Karpas-422 (cell line): ENCODE measurements at places on chromosomes 2 and 18. TPM values are rescaled to one million over a fixed set of nuclear protein-coding genes. Genes with fewer than 3 reads are reported as not detected.

SLC9A4 gene
- total RNA-seq = not detected in 2 replicates

SNRNP27 gene
- total RNA-seq = 80.0 and 87.6 TPM in 2 replicates

DNA sequence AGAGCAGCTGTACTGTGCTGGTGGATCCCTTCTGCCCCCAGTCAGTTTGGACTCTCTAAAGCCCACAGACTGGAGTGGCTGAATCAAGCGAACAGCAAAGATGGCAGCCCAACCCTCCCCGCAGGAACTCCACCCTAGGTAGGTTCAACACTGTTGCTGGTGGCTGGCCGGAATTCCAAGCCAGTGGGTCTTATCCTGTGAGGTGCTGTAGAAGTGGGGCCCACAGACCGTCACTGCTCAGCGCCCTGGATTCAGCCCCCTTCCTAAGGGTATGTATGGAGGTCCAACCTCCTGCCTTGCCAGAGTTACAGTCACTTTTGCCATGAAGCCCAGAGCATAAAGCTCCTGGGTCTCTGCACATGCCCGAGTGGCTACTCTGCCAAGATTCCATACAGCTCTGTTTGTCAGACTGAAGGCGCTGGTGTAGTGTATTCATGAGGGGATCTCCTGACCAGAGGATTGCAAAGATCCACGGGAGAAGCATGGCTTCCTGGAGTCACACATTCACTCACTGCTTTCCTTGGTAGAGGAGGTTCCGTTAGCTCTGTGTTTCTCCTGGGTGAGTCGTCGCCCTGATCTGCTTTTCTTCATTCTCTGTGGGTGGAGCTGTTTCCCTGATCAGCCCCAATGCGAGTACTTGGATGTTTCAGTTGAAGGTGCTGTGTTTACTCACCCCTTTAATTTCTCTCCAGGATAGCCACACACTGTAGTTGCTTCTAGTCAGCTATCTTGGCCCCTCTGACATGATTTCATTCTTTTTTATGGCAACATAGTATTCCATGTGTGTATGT, 293.6 kb upstream of the THUMPD2 start:
- no peak for DNase-seq

DNA sequence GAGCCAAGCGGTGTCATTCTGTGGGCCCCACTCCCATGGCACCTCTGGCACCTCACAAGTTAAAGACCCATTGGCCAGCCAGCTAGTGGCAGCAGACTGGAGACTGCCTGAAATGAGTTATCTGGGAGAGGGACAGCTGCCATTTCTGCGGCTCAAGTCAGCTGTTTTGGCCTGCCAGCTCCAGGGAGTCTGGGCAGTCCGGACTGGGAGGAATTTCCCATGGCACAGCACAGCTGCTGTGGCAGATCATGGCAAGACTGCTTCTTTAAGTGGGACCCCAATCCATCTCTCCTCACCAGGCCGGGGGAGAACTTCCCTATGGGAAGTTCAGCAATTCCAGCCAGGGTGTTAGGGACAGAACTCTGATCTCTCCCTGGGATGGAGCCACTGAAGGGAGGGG, 2187.6 kb upstream of the CELF4 start:
- no peak for DNase-seq

DNA sequence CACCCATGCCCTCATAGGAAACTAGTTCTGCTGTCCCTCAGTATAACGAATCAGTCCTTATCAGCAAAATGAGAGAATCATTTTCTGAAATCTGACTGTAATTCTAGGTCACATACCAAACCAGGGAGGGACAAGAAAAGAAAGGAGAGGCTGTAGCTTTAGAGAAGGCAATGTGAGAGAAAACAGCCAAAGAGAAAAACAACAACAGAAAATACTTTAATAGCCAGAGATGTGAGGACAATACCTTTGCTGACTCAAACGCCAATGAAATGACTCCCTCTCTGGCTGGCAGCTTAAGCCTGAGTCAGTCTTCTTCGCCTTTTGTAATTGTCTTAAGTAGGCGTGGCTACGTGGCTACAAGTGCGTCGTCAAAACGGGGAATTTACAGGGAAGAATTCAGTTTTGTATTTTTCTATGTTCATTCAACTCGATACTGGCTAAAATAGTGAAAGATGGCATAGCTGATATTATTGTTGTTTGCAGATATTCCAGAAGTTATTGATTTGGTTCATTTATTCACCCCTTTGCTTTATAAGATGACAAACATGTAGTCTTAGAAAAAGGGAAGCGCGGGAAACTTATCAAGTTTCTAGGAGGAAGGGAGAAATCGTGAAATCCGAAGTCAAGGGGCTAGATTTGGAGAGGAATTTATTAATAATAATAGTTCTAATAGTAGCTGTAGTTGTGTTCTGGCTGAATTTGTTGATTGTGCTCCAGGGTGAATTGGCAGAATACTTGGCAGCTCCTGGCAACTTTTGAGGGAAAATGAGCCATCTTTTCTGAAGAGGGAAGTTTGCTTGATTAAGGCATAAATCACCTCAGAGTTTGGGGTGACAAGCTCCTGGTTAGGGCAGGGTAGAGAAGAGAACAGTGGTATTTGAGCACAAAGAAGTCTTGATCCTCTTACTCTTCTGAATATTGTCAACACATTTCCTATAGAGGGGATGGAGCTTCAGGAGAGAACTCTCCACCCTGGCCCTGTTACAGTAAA, at the start of gene IL1A:
Gene IL1A, minus strand, starts transcription at position 295 of the 991 bp plus-strand sequence. CDS start 723 bp downstream, outside the sequence.
- no peak for DNase-seq

GRCh38 chr2:163123526-163123925, 285.0 kb upstream of the KCNH7 start:
- DNase-seq = no peak

GRCh38 chr2:137959166-137959565, 5.1 kb upstream of the HNMT start:
- no peak for DNase-seq
